ENCODE measurements at places on chromosomes 13 and 19.

DNA sequence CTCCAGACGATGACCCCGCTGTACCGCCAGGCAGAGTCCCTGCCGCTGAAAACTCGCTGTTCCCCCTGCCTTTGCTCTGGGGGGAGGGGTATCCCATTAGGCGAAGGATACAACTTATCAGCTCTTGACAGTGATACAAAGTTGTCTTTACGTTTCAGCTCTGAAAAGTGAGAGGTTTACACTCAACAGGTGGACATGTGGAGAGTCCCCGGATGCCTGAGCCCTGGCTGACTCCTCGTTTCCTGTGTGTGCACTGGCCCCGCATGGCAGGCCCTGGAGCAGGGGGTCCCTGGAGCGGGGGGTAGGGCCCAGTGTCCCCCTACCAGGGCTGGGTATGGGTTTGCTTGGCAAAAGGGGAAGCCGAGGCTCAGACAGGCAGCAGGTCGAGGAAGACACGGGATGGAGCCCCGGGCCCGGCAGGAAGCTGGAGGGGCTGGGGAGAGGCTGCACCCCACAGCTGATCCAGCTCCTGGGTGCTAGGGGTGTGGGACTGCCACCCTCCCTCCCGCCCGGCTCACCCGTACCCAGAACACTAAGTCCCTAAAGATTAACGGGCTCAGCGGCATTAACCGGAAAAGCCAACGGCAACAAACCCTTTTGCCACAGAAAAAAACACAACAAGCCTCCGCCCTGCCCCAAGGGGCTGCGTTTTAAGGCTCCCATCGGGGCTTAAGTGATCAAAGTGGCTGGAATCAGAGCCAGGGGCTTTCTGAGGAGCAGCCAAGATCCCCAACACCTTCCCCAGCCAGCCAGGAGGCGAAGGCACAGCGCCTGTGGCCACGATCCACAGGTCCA is 5.6 kb downstream of the TCF3 start:
- no peak for DNase-seq

GRCh38 chr19:4310247-4311121 is 6.1 kb downstream of the FSD1 start:
- peak; percentile 28 for DNase-seq

GRCh38 chr19:50912727-50913716 is 1.8 kb upstream of the KLK4 start:
- peak; percentile 78 for DNase-seq

DNA sequence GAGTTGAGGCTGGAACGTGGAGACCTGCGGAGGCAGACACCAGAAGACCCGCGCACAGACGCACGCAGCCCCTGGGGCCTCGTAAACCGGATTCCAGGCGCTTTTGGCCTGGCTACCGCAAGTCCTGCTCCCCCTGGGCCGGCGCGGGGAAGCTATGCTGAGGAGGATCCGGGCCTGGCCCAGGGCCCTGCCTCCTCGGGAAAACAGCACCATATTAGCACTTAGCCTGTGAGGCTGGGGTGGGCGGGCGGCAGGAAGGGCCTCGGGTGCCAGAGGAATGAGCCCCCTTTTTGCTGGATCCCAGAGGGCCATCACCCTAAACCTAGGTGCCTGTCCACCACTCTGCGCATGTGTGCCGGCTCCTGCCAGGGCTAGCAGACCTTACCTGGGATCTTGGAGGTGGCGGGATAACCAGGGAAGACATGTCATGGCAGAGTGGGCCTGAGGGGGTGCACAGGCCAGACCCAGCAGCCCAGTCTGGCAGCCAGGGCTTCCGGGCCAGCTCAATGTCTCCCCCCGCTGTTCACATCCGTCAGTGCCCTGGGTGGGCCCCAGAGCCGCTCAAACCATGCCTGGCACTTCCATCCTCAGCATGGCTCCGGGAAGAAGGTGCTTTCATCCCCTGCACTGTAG is 7.3 kb downstream of the ELOF1 start:
- DNase-seq, result no peak

- no peak for DNase-seq
Observed at GRCh38 chr13:21035498-21035897, 25.9 kb downstream of the LATS2 start.

DNA sequence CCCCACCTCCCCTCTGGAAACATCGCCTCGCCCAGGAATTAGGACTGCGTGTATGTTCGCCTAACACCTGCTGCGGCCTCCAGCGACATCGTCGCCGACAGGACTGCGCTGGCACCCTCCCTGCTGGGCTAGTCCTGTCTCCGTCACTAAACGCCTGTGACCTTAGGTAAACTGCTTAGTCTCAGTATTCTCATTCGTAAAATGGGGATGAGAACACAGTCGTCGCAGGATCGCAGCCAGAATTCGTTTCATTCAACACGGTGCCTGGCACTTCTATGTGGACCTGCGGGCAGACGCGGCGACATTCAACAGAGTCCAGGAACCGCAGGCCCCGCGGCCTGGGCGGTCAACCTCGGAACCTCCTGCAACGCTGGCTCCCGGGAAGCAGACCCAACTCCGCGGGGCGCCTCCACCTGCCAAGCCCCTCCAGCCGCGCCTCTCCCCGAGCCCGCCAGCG is 485 bp downstream of the CRYL1 start:
- no peak for DNase-seq

- DNase-seq, result no peak
Observed at GRCh38 chr19:48530066-48530720, 18.6 kb upstream of the LMTK3 start.

- no peak for DNase-seq
Observed at GRCh38 chr13:51364404-51365008, 25.0 kb downstream of the SERPINE3 start.

- no peak for DNase-seq
Observed at GRCh38 chr19:2291185-2291751, 9.3 kb upstream of the PEAK3 start.

GRCh38 chr13:73146707-73147106 is 87.9 kb downstream of the KLF5 start:
- no peak for DNase-seq

- peak; percentile 33 for DNase-seq
Observed at GRCh38 chr13:46317120-46317519, 69.9 kb downstream of the RUBCNL start.

Measured in suppressor macrophage treated with lipopolysaccharide for 1 hour (primary cell).